Fibroblast of skin of abdomen (primary cell): ENCODE measurements at places on chromosomes 1 and 21.

GRCh38 chr21:39972976-39973770, 105.9 kb downstream of the PCP4 start:
- no peak for DNase-seq

DNA sequence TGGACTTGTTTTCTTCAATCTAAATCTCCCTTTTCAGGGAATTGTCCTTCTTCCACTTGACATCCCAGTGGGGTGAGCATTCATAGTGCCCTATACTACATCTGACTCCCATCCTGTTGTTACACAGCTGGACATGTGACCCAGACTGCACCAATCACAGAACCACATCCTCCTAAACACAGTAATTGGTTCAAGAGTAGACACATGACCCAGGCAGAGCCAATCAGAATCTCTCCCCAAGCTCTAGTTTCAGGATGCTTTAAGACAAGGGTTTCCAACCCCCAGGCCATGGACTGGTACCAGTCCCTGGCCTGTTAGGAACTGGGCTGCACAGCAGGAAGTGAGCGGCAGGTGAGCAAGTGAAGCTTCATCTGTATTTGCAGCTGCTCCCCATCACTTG, 5.6 kb upstream of the DDOST start:
- no peak for DNase-seq

GRCh38 chr21:19322360-19322759, 918.8 kb upstream of the TMPRSS15 start:
- peak; percentile 0 for DNase-seq

- peak; percentile 24 for DNase-seq
Observed at GRCh38 chr1:164515711-164516331, 43.2 kb upstream of the PBX1 start.

DNA sequence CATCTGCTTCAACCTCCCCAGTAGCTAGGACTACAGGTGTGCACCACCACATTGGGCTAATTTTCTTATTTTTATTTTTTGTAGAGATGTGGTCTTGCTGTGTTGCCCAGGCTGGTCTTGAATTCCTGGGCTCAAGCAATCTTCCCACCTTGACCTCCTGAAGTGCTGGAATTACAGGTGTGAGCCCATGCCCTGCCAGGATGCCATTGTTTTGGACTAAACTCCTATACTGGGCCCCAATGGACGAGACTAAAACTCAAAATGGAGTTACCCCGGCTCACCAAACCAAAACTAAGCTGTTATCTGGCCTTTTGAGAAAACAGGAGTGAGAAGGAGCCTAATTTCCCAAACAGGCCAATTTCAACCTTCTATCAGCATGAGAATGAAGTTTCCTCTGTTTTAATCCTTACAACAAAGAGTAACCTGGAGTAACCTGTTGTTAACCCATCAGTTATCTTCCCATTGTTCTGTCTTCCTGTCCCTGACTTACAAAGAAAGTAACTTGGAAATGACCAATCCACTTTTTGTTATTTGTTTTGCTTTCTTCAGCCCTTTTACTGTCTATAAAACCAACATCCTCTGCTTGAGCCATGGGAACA, 29.6 kb downstream of the DMRTA2 start:
- no peak for DNase-seq

DNA sequence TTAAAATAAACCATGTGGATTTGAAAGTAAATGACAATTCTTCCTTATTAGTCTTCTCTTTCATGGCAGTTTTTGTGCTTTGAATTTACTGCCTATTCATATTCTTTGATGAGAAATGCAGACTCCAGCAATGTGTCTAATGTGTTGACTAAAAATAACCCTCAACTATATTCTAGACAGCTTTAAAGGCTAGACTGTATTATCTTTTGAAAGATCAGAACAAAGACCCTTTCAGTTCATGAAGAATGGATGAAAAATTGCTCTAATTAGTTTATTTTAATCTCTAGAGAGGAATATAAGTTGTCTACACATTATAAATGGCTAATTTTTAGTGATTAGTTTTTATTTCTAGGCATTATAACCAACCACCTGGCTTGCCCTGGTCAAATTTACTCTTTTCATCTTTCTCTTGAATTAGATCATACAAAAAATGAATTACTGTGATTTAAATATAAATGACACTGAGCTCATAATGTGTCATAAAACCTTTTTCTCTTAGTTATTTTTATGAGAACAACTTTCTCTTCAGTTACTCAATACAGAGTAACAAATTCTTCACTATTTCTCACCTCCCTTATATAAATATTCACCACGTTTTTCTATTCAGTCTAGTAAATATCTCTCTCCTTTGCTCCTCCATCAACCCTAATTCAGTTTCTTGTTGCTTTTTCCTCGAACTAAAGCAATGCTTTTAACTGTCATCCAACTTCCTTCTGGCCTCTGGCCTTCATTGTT, 428.5 kb upstream of the TMPRSS15 start:
- no peak for DNase-seq

- peak; percentile 12 for DNase-seq
Observed at GRCh38 chr21:44778094-44778493, 23.5 kb downstream of the UBE2G2 start.

- peak; percentile 51 for DNase-seq
Observed at GRCh38 chr1:180252638-180253536, 22.8 kb downstream of the LHX4 start.

DNA sequence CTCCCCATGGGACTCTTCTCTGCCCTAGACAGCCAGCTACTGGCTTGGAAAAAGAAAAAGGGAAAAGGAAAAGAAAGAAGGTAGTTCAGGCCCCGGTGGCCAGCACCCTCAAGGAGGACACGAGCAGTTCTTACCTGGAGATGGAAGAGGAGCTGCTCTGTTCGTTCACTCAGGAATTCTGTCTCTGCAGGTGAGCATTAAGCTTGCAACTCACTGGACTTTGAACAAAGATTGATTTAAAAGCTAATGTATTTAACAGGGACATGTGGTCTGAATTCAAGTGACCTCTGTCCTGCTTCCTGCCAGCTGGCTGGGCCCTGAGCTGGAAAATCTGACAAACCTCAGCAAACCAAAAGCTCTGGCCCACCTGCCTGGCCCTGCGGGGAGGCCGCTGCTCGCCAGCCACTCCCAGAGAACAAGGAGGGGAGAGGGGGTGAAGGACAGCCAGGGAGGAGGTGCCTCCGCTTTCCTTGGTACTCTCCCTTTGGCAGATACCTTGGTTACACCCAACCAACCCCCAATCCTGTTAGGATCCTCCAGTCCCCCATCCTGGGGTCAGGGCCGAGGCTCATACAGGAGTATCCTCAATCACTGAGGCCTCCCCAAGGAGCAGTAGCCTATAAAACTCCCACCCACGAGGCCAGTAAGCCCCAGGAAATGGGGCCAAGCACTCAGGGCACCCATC, at the start of gene PDZK1:
TSS of gene PDZK1 (minus strand) at position 186 of the 685 bp plus-strand sequence. CDS start 19,347 bp downstream, outside the sequence.
- no peak for DNase-seq

- no peak for DNase-seq
Observed at GRCh38 chr1:32869923-32870614, 643 bp downstream of the FNDC5 start.

- DNase-seq, result no peak
Observed at GRCh38 chr21:45544449-45545235, 2.4 kb upstream of the SLC19A1 start.

GRCh38 chr1:221251580-221251979, 372.3 kb downstream of the HLX start:
- no peak for DNase-seq
